ENCODE measurements at places on chromosomes 12 and 14.

DNA sequence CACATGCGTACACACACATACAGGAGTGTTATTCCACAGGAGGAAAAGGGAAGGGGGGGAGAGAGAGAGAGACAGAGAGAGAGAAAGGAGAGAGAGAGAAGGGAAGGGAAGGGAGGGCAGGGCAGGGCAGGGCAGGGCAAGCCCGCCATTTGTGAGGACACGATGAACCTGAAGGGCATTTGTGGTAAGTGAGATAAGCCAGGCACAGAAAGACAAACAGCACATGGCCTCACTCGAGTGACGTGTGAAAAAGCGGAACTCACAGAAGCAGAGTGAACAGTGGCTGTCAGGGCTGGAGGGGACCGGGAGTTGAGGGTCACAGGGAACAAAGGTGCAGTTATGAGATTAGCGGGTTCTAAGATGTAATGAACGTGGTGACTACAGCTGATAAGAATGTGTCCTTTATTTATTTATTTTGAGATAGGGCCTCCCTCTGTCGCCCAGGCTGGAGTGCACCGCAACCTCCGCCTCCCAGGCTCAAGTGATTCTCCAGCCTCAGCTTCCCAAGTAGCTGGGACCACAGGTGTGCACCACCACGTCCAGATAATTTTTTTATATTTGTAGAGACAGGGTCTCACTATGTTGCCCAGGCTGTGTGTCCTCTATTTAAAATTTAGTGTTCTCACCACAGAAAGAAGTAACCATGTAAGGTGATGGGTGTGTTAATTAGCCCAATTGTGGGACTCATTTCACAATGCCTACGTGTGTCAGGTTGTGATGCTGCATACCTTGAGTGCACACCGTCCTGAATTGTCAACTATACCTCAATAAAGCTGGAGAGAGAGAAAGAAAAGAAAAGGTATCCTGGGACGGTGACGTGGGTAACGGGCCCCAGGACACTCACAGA, 18.7 kb upstream of the FBRSL1 start:
- DNase-seq = no peak

GRCh38 chr12:32567296-32567674, 111.8 kb upstream of the DNM1L start:
- no peak for DNase-seq

GRCh38 chr14:61965030-61965745, 203.0 kb downstream of the SNAPC1 start:
- DNase-seq = no peak

- peak; percentile 32 for DNase-seq
Measured at GRCh38 chr12:113119980-113120669, 15.4 kb downstream of the RASAL1 start.

DNA sequence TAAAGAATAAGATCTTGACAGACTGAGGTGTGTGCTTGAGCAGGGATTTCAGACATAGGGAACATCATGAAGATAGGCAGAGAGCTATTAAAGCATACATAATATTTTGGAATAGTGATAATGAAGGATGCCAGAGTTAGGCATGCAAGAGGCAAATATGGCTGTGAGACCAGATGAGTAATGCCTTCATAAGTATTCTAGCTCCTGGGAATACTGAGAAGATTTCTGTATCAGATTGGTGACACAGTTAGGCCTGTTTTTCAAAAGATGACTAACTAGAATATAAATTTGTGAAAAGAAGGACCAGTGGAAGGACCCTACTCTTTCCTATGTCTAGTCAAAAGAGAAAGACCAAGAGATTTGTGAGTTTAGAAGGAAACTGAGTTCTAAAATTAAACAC, 108.8 kb downstream of the TXNDC16 start:
- no peak for DNase-seq

DNA sequence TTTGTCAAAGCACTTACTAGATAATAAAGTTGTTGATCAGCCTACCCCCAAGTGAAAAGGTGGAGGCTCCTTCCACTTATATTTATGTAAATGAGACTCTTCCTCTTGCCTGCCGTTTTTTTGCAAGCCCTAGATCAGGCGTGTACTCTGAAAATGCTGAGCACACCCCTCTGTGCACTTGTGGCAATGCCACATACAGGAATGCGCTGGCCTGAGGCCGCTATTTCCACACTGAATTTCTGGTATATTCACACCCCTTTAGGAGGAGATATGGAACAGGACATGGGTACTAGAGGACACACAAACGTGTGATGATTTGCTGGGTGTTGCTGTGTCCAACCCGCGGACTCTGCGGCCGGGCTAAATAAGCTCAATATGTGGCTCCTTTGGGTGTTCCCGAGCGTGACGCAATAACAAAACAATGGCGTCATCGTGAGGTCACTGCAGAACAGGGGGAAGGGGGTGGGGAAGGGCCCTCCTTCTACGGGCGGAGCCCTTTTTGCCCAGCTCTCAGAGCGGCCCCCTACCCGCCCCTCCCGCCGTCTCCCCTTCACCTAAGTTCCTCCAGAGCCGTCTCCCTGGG, 554 bp upstream of the TSPAN31 start:
- no peak for DNase-seq

GRCh38 chr12:55929306-55929791, 1.6 kb upstream of the DGKA start:
- no peak for DNase-seq

DNA sequence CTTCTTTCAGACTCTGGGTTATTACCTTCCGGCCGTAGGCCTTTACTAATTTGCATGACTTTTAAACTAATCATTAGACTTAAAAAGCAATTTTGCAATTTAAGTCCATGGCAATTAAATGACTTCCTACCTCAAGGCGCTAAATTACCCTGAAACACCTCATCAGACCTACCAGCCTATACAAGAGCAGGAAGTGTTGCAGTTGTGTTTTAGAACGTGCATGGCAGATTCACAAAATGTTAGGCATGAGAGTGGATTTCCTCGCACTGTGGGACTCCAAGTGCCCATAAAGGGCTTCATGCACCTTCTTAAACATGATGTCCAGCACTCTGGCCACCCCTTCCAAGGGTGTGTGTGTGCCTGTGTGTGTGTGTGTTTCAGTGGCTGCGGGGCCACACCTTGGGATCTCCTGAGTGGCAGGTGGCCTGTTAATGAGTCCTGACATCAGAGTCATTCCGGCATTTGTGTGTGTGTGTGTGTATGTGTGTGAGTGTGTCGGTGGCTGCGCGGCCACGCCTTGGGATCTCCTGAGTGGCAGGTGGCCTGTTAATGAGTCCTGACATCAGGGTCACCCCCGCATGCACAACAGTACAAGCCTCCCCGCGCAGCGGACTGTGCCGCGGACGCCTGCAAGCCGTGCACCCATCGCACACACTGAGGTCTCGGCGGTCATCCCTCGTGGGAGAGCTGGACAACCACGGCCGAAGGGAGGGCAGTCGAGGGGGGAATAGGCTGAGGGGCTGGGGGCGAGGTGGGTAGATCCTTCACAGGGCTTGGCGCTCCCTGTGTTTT, 900 bp downstream of the C2CD5 start:
- peak; percentile 25 for DNase-seq

DNA sequence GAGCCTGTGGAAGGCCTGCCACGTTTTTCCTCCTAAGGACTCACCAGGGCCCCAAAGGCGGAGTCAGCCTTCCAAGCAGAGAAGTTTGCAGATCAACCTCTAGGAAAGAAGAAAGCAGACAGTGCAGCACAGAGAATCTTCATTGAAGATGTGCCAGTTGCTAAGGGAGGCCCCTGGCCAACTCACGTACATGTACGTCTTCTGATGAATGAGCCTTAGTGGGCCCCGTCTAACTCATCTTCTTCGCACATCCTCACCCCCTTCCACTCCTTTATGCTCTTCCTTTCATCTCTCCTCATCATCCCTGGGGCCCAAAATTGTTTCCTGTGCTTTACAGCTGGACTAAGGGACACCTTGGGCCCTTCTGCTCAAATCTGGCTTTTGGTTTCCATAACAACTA, 703.0 kb upstream of the TBX3 start:
- no peak for DNase-seq

DNA sequence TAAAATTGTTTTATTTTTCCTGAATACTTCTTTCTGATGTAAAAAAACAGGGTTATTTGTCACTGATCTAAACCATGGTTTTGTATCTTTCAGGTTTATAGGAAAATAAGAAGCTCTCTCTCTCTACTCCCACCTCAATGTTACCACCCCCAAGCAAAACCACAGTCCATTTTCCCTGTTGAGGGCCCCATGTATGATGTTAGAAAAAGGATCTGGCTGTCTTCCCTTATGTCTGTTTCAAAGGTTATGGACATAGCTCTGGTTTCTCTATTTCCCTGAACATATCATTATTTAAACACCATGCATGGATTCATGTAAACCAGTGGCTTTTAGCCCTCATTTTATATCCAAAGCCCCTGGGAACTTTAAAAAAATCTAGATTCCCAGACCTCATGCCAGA, 649.0 kb upstream of the TBX3 start:
- no peak for DNase-seq

DNA sequence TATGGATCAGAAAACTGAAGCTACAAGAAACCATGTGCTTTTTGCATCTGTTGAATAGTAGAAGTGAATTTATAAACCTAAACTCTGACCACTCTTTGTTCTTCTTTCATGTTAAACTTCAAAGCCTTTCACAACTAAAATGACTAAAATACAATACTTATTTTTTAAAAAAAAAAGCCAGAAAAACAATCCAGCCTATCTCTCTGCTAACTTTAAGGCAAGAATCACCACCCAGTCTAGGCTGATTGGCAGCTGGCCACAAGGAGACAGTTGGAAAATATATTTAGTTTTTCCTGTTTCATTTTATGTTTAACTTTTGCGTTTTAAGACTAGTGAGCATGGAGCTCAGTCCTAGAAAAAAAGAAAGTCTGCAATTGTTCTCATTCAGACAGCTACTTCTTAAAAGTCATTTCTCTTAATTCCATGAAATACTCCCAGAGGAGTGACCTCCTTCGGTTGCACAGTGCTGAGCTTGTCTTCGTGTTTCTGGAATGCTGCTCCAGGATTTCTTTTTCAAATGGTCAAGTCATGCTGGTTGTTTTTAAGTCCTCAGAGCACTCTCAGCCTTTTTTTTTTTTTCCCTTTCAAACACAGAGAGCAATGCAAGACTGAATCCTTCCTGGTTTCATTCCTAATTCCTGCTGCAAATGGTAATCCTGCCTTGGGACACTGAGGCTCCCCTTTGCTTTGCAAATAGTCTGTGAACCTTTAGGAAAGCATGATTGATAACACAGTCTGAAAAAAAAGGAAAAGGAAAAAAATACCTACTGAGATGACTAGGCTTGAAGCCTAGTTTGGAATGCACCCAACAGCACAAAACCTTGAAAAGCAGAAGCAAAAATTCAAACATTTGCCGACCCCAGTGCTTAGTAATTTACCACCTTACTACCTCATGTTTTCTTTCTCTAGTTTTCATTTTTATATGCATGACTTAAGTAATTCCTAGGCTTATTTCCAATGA, 233.3 kb upstream of the DAAM1 start:
- DNase-seq = no peak

DNA sequence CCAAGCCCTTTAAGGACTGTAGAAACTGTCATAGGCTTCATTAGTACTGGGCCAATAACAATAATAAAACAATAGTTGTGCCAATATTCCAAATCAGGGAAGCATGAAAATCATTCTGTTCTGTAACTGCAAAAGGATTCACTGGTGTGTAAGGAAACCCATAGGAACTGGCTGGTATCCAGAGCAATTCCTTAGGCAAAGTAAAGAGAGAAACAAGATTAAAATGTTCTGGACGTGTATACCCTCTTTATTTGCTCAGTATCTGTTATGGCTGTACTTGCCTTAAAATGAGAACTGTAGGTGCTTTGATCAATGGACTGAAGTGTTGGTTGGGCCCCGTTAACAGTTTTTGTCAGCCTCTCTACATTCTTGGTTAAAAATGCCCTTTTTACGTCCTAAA, 72.4 kb upstream of the STAC3 start:
- no peak for DNase-seq

- DNase-seq = no peak
Measured at GRCh38 chr14:59787045-59787674, 83.4 kb downstream of the RTN1 start.

DNA sequence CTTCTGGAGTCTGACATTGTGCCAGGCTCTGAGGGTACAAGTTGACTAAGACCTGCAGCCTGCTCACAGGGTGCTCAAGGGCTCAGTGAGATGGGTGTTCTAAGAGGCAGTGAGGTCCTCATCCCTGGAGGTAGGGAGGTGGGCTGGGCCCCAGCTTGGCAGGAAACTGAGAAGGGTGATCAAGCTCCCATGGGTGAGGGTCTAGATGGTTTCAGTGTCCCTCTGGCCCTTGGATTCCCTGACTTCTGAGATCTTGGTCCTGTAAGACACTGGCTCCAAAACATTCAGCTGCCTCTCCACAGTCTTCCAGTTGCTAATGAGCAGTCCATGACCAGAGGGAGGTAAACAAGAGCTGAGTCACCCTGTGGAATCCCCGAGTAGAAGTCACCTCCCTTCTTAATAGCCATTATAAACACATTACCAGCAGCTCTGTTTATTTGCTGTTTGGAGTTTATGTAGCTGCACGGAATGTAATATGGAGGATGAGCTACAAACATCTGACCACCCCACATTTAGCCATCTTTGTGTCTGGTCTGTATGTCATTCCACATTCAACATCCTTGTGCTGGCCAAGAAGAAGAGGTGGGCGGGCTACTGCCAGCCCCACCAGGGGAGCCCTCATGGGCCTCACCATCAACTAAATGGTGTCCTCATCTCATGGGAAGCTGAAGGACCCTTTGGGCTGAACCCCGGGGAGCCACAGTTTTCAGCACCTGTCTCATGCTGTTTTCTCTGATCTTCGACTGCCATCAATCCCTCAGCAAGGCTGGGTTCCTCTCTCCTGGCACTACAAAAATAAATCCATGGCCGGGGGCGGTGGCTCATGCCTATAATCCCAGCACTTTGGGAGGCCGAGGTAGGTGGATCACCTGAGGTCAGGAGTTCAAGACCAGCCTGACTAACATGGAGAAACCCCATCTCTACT, 37.2 kb upstream of the BDKRB2 start:
- DNase-seq = peak; percentile 27

DNA sequence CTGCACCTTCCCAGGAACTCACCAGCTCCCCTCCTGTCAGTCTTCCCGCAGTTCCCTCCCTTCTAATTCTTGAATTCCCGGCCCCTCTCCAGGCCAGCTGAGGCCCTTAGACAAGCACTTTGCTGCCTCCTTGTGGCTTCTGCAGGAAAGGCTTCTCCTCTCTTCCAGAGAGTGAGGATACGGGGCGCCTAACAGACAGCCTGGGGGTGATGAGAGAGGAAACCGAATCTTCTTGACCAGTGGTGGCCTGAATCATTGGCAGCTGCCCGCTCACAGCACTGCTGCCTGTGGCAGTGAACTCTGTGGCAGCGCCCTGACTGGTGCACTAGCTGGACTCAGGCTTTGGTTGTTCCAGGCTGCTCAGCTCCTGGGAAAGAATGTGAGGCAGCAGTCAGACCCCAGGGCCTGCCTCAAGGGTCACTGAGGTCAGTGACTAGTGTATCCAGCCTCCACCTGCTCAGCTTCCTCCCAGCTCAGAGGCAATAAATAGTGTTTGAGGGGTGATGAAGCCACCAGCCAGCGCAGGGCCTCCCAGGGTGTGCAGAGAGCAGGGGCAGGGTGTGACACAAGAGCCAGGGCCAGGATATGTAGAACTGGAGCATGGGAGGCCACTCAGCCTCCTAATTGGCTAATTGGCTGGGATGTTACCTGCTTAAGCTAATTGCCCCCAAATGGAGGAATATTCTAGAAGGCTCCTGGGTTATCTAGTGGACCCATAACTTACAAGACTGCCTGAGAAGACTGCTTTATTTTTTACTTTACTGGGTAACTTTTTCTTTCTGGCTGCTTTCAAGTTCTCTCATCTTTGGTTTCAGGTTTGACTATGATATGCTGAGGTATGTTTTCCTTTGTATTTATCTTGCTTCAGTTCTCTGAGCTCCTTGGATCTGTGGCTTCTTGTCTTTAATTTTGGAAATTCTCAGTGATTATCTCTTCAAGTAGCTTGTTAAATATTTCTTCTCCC, 12.9 kb upstream of the MCRS1 start:
- DNase-seq = peak; percentile 44
